ENCODE measurements at places on chromosomes 6 and 20.

- DNase-seq: no peak
Observed at GRCh38 chr6:87487555-87487954, 14.8 kb downstream of the SLC35A1 start.

DNA sequence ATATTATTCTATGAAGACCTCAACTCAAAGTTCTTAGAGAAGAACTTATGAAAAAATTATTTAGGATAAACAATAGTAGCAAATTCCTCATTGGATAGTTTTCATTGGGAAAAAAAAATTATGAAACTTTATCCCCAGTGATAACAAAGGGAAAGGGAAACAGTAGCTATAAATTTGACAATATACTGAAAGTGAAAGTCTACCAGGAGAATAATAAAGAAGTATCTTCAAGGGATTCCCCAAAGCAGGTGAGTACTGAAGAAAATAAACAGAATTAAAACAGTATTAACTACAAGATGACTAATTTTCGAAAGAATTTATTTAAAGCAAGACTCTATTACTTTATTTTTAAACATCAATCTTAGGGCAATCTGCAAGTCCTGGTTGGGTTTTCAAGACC is 56.4 kb downstream of the REPS1 start:
- no peak for DNase-seq

- DNase-seq: no peak
Observed at GRCh38 chr6:128855581-128856085, 27.3 kb upstream of the LAMA2 start.

DNA sequence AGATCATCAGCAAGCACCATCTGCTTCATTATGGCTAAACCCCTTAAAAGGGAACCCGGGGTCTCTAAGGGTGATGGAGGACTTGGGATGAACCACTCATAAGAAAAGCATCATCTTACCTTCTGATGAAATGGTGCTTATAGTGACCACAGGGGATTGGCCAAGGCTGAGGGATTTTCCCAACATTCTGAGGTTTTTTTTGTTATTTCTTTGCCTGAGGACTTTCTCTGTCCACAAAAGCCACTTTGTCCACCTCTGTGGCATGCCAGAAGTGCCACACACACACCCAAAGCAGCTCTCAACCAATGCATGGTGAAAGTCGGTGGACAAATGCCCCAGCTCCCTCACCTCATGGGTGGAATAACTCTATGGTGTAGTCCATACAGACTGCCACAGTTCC is 79.3 kb upstream of the TOP1 start:
- no peak for DNase-seq

- DNase-seq: peak; percentile 64
Observed at GRCh38 chr20:17530716-17531664, at the start of gene BFSP1. TSS of gene BFSP1 (minus strand) at chr20:17531379. CDS start at chr20:17531329, 50 bp downstream.

DNA sequence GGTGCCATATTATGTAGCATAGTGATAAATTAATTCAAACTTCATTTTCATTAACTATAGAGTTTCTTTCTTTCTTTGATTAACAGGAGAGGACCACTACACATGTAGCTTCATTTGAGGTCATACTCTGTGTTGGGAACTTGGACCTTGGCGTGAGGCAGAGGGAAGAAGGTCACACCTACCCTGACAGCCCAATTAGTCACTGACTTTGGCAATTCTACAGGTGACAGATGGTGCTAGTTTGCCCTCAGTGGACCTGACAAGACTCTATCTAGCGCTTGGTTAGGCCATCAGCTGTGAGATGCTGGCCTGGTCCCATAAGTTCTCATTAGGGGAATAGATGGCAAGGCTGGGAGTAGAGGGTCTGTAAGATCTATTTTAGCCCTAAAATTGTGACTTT is 14.2 kb downstream of the SLX4IP start:
- no peak for DNase-seq

- DNase-seq: no peak
Observed at GRCh38 chr6:80276861-80277260, 170.4 kb downstream of the BCKDHB start.

DNA sequence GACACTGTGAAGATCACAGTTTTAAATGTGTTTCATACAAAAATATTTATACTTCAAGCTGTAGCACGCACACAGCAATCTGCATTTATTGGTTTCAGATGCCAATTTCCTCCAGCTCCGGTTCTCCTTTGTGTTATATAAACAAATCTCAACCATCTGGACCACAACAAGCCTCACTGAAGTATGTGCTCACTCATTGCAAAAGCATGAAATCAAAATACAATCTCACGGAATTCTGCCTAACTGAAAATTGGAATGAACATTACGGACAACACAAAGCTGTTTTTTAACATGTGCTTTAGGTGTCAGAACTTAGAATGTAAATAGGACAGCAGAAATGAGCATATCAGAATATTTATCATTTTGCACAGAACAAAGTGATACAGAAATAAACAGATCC is 38.0 kb downstream of the RCAN2 start:
- no peak for DNase-seq

DNA sequence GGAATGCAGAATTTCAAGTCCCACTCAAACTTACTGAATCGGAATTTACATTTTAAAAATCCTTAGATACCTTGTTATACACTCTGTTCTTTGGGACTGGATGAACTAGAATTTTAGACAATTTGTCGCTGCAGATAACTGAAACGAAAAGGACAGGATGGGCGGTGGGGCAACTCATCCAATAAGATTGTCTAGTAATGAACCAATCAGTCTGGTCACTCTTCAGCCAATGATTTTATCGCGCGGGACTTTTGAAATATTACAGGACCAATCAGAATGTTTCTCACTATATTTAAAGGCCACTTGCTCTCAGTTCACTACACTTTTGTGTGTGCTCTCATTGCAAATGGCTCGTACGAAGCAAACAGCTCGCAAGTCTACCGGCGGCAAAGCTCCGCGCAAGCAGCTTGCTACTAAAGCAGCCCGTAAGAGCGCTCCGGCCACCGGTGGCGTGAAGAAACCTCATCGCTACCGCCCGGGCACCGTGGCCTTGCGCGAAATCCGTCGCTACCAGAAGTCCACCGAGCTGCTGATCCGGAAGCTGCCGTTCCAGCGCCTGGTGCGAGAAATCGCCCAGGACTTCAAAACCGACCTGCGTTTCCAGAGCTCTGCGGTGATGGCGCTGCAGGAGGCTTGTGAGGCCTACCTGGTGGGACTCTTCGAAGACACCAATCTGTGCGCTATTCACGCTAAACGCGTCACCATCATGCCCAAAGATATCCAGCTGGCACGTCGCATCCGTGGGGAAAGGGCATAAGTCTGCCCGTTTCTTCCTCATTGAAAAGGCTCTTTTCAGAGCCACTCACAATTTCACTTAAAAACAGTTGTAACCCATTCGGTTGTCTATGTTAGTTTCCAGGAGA is 41.9 kb upstream of the HFE start:
- peak; percentile 96 for DNase-seq
